ENCODE measurements at places on chromosomes 5 and 9.

DNA sequence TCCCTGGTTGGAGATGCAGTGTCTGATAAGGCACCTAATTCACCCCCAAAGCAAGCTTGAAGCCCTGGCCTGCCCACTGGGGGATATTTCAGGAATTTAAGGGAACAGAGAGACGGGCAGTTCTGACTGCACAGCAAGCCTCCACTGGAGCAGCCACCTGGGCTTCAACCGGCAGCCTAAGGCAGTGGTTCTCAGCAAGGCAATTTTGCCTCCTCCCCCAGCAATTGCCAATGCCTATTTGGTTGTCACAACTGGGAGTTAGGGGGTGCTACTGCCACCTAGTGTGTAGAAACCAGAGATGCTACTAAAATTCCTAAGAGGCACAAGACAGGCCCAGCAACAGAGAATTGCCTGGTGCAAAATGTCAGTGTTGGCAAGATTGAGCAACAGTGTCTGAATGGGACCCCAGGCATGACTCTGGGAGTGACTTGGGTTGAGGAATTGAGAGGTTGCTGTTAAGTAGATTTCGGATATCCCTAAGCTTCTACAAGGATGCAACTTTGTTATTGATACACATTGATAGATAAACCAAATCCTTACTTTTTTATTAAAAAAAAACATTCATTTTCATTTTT is 58.7 kb upstream of the CTSL start:
- no peak for DNase-seq

DNA sequence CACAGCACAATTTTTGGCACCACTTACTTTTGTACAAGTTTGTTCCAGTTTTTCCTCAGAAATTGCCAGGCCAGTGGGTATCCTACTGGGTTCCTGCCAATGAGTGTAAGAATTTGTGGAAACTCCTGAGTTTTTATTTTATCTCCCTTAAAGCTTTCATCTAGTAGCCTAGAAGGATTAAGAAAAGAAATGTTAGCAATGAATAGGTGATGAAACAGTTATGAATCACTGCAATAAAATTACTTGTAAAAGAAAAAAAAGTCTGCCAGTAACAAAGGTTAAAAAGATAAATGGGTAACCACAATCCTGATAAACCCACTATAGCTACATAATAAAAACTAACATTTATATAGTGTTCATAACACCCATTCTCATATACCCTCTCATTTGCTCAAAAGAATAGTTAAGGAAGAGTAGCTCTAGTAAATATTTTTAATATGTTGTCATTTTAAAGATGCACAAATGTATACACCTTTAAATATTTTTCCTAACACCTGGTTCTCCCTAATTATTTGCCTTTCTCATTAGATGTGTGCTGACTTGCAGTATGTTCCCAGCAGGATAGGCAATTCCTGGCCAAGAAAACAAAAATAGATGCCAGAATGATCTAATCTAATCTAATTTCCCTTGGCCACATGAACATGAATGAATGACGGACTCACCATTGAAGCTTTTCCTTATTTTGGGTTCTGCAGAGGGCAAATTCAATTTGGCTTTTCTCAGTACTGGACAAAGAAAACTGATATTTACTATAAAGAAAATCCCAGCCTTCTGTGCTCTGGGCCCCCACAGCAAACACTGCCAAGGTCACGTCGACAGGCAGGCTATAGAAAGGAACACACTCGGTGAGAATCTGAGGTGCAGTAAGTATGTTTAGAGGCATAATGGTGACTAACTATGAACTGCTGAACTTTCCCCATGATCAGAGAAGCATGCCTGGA is 26.4 kb downstream of the ERAP1 start:
- no peak for DNase-seq

DNA sequence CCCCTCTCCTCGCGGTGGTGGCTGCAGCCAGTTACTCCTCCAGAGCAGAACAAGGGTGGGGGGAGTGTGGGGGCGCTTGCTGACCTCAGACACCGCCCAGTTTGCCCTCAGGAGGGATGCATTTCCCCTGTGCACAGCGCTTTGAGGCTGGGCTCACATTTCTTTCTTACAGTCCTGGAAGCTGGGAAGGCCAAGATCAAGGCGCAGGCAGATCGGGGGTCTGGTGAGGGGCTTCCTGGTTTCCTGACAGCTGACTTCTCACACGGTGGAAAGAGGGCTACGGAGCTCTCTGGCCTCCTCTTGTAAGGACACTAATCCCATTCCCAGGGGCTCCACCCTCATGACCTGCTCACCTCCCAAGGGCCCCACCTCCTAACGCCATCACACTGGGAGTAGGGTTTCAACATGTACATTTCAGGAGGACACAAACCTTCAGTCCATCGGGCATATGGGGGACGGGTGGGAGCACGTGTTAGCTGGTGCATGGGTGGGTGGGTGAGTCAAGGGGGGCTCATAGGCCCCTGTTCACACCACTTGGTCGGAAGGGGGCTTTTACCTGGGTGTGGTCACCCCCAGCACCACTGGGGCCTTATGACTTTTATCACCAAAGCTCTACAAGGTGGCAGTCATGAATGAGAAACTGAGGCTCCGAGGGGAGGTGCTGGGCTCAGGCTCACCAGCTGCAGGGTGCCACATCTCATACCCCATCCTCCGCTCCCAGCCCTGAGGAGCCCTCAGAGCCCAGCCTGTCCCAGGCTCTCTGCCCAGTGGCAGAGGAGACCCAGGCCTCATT is 7.7 kb upstream of the SCGB3A1 start:
- no peak for DNase-seq

GRCh38 chr9:70529833-70530232 is 115.4 kb upstream of the KLF9 start:
- no peak for DNase-seq

DNA sequence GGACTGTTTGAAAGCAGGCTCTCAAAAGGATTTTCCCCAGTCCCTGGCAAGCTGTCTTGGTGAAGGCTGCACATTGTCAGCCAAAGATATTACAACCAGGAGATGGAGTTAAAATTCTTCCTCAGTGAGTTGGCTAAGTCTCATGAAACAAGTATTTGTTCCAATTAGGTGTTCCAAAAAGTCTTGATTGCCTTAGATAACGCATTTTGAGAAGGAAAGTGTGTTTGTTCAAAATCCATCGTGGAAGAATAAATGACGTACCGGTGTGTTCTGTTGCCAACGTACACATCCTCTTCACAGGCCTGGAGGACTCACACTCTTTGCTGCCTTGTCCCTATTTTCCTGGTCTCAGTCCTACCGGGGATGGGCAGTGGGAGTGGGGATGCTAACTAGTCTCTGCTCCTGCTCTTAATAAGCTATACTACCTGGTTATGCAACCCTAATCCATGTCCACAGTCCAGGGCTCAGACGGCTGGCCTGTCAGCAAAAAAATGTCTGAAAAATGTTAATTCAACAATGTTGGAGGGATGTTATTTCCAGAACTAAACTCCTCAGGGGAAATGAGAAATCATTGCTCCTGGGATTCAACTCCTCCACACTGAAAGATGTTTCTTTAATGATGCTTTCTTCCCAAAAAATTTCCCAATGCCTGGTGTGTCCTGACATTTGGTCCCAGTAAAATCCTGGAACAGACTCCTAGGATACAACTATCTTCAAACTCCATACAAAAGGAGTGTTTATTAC is 175.3 kb upstream of the KLF9 start:
- no peak for DNase-seq

- DNase-seq: no peak
Measured at GRCh38 chr5:157961176-157961575, 102.2 kb upstream of the CLINT1 start.

DNA sequence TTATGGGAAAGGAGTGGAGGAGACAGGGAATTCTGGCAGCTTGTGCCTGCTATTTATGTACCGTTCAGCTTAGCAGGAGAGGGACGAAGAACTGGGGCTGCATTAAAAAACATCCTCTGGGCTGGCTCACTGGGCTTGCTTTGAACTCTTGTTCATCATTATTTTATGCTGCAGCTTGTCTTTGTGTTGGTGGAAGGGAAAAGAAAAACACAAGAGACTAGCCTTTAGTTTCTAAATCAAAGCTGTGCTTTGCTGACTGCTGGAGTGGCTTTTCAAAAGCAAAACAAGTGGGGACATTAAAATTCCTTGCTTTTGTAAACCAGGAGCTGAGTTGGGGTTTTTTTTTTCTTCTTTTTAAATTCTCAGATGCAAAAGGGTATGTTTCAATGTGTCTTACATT is 5.9 kb upstream of the RGMB start:
- no peak for DNase-seq

DNA sequence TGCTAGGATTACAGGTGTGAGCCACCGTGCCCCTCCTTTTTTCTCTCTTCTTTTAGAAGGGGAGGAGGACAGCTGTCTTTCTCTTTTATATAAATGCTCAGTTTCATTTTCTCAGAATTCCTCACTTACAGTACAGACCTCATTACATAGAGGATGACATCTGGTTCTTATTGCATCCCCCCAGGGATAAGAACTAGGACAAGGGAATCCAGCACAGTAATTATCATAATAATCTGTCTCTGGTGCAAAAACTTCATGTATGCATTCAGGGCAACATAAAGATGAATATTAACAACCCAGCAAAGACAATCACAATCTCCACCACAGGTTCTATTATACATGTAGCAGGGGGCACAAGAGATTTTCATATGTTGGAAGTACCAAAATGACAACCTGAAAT is 5.1 kb downstream of the SPZ1 start:
- DNase-seq: no peak

- DNase-seq: no peak
Measured at GRCh38 chr5:179767496-179768100, 26.2 kb upstream of the LTC4S start.

GRCh38 chr5:60810438-60811085 is 33.5 kb downstream of the ELOVL7 start:
- no peak for DNase-seq

DNA sequence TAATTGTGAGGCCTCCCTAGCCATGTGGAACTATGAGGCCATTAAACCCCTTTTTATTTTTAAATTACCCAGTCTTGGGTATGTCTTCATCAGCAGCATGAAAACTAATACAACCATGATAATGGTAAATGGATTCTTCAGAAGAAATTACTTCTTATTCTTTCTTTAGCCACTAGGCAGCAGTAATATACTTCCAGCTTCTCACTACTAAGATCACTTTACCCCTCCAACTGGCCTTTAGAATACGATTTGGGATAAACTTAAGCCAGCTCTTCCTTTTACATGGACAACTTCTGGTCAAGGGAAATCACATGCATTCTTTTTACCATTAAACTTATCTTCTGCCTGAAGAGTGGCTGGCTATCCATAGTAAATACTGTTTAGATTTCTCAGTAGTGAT is 355.4 kb downstream of the MAN2A1 start:
- DNase-seq: no peak

DNA sequence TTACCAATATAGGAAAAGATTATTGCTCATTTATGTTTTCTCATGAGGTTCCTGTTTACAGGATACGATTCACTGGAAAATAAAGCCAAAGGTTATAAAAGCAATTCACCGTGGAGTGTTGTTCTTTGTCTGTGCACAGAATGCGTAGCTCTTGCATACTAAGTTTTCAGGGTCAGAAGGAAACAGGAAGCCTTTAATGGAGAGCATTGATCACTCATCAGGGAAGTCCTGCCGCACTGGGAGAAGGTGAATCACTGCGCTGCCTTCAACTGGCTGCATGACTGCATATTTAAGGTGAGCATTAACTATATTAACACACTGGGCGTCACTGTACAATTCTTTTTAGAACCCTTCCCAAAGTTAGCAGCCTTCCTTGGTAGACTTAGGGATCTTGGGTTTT is 74.1 kb upstream of the SYK start:
- no peak for DNase-seq

DNA sequence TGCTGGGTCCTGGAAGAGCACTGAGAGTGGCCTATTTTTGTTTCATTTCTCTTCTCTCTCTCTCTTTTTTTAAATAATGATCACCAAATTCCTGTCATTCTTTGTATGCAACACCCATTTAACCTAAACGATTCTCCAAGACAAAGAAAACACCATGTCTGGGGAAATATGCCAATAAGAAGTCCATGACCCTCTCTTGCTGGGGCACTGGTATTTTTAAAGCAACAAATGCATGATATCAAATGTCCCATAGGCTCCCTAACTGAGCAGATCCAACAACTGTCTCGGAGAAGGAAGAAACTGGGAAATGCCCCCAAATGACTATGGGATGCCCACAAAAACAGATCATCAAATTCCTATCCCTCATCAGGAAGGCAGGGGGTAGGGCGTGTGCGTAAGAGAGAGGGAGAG is 567.4 kb downstream of the CCDC171 start:
- DNase-seq: no peak

- DNase-seq: no peak
Measured at GRCh38 chr5:54520438-54520846, 2.9 kb downstream of the SNX18 start.

- no peak for DNase-seq
Measured at GRCh38 chr5:88883059-88883835, at the start of gene MEF2C. Gene MEF2C, minus strand, starts transcription at chr5:88883184. Its CDS starts 59,396 bp downstream, at chr5:88823788.

GRCh38 chr9:31067418-31067817 is 1317.0 kb upstream of the ACO1 start:
- DNase-seq: no peak

DNA sequence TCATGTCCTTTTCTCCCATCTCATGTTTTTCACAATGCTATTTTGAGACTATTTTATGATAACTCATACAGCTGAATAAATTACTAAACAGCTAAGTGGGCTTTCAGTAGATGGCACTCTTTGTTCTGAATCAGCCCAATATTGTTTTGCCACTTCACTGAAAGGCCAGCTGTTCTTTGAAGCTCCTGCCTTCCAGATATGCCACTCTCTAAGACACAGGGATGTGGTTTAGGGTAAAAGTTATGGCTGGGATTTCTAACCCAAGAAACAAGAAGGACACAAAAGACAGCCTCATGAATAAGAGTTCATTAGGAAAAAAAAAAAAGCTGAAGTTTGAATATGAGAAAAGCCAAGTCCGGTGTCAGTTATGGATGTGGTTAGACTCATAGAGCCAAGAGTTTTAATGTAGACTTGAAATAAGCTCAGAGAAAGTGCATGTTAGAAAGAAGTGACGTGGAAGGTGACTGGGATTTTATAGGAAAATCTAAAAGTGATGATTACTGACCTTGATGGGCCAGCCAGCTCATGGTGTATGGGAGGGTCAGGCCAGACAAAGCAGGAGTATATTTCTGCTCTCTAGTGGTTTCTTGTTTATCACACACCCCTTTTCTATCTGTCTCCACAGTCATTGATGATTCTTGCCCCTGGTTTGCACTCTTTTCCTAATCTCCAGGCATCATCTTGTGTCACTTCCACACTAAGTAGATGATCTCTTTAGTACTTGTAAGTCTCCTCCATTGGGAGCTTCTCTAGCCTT is 488.5 kb downstream of the NR2F1-AS1 start:
- no peak for DNase-seq

GRCh38 chr5:143267186-143267585 is 136.3 kb downstream of the NR3C1 start:
- no peak for DNase-seq

GRCh38 chr5:141992349-141992963 is 20.4 kb downstream of the GNPDA1 start:
- DNase-seq: peak; percentile 78

DNA sequence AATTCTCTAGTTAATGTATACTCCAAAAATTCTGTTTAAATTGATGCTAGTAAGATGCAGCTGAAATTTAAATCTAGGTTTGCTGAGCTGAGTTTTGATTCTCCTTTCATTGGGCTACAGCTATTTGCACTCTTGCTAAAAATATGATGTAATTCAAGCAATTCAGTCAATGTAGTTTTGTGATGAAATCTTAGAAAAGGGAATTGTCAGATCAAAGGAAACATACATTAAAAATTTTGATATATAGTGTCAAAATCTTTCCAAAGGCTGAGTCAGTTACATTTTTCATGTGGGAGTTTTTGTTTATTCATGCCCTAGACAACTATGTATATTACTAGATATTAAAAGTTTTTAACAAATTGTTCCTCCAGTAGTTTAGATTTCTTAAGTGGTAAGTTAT is 334.9 kb upstream of the DAB2 start:
- DNase-seq: no peak

GRCh38 chr5:32503261-32503660 is 58.7 kb upstream of the ZFR start:
- no peak for DNase-seq

Measured in stimulated activated CD8-positive, alpha-beta memory T cell treated with anti-CD3 and anti-CD28 coated beads, Interleukin-12 subunit alpha, Interleukin-12 subunit beta, amount 100 ng/mL, for 1 hour (primary cell).